Activated CD8-positive, alpha-beta memory T cell treated with anti-CD3 and anti-CD28 coated beads for 1 hour (primary cell): ENCODE measurements at places on chromosomes 7 and 10.

GRCh38 chr10:52442576-52442975 is 128.5 kb downstream of the DKK1 start:
- DNase-seq = no peak

- no peak for DNase-seq
Measured at GRCh38 chr7:156473476-156474240, 166.9 kb upstream of the RNF32 start.

GRCh38 chr7:30709549-30709948 is 27.3 kb upstream of the CRHR2 start:
- no peak for DNase-seq

- DNase-seq = no peak
Measured at GRCh38 chr7:151064993-151065392, 5.6 kb downstream of the SLC4A2 start.

DNA sequence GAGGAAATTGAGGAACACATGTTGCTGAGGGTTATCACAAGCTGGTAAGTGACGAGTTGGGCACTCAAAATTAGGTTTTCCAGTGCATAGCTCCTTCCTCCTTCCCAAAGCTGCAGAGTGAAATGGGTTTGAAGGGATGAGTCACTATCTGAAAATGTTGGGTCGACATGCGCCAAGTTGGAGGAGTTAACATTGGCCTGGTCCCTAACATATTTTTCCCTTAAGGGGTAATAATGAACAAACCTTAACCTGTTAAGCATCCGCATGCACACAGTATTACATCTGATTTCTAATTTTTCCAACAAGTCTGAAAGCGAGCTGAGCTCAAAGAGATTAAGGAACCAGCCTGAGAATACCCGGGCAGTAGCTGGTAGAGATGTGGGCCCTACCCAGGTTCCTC is 20.7 kb upstream of the TECTB start:
- no peak for DNase-seq

- no peak for DNase-seq
Measured at GRCh38 chr10:102554531-102554930, 50.8 kb downstream of the SUFU start.

GRCh38 chr7:137727413-137727812 is 119.4 kb downstream of the DGKI start:
- no peak for DNase-seq

DNA sequence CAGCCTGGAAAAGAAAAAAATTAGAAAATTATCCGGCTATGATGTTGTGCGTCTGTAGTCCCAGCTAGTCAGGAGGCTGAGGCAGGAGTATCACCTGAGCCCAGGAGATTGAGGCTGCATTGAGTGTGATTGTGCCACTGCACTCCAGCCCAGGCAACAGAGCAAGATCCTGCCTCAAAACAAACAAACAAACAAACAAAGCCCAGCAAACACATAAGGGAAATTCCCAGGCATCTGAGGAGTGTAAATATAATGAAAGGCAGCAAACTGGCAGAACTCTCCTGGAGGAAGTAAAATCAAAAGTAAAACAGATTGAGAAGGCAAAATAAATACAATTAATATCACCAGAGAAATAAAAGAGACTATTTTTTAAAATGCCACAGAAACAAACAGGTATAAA is 84.5 kb upstream of the ITGB1 start:
- no peak for DNase-seq

GRCh38 chr10:91597197-91597881 is 35.5 kb downstream of the PPP1R3C start:
- no peak for DNase-seq

DNA sequence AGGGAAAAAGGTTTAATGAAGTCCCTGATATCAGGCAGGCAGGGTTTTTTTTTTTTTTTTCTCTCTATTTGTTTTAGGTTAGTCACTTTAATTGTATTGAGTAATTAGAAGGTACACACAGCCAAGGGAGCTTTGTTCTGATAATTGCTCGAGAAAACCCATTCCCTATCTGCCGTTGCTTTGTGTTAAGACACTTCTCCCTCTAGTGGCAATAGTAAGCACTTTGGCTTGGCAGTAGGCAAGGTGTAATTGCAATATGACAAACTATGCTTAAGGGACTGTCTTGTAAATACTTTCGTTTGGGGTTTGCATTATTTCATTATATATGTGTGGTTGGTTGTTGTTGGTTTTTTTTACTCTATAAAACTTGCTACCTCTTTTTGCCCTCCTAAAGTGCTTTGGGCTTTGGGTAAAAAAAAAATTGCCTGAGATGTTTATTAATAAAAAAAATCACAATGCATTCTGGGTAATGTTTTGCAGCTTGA is 113.4 kb downstream of the BTRC start:
- no peak for DNase-seq

- DNase-seq = no peak
Measured at GRCh38 chr7:102115181-102115580, 171.5 kb upstream of the SH2B2 start.

DNA sequence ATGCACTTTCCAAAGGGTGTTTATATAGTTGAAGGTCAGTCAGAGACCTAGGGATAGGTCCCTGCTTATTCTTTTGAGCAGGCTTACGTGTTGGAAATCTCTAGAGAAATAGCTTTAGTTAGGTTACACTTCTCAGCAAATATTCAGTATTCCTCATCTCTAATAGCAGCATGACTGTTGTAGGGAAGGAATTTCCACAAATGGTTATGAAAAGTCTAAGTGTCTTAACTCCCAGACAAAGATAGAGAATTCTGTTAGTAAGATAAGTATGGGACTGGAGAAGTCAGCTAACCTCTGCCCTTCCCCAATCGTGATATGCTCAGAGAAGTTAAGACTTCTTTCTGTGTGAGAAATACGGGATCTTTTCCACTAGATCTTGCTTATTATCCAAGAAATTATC is 16.5 kb downstream of the SGPL1 start:
- no peak for DNase-seq

- DNase-seq = no peak
Measured at GRCh38 chr7:134645935-134646334, 718 bp upstream of the BPGM start.
